ENCODE measurements at places on chromosomes 13 and 19.

- no peak for DNase-seq
Observed at GRCh38 chr13:113245849-113246796, 36.7 kb downstream of the CUL4A start.

GRCh38 chr13:67299751-67300150, 69.6 kb upstream of the PCDH9 start:
- DNase-seq: peak; percentile 12

DNA sequence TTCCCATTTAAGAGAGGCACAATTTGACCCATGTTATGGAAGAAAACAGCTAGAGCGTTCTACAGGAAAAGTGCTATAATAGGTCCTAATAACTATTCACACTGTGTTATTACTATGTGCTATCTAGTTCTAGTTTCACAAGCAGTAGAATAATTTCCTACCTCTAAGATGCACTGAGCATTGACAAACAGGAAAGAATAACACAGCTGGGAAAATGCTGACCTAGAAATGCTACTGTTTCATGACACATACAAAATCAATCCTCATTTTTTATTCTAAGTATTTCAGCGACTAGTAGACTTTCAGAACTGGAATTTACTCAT, 259.5 kb downstream of the ITGBL1 start:
- DNase-seq: no peak

GRCh38 chr13:102868366-102868936, 22.6 kb downstream of the ERCC5 start:
- peak; percentile 34 for DNase-seq

DNA sequence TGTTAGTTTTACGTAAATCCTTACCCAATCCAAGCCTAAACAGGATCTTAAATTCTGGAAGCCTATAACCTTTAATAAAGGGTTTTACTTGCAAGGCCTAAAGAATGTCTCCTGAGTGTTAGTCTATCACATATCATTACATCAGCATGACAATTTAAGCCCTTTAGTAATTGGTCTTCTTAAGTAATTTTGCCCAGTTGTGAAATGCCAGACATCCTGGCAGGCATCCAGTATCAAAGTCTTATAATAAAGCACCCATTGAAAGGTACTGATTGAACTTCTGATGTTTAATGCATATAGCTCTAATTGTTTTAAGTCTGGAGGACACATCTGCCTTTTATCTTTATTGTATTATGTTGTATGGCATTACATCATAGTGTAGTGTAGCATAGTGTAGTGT, 1078.9 kb downstream of the SLITRK1 start:
- DNase-seq: peak; percentile 6

DNA sequence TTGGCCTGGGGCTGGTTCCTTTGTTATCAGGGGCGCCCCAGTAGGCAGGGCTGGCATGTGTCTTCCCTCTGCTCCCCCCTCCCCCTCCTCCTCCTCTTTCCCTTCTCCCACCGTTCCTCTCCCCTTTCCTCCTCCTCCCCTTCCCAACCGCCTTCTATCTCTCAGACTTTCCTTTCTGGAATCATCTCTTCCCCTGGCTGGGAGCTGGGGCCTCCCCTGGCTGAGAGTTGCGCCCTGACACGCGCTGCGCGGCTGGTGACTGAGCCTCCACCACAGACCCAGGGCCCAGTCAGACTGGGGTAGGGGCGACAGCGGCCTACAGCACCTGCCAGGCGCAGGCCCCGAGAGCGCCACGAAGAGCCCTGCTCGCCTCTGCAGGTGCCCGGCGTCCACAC, 2.8 kb downstream of the PNMA8B start:
- no peak for DNase-seq

GRCh38 chr19:1020868-1021425, at the start of gene TMEM259:
Gene TMEM259 (minus strand): TSS chr19:1021123. CDS start chr19:1020996, 127 bp downstream.
- peak; percentile 99 for DNase-seq

DNA sequence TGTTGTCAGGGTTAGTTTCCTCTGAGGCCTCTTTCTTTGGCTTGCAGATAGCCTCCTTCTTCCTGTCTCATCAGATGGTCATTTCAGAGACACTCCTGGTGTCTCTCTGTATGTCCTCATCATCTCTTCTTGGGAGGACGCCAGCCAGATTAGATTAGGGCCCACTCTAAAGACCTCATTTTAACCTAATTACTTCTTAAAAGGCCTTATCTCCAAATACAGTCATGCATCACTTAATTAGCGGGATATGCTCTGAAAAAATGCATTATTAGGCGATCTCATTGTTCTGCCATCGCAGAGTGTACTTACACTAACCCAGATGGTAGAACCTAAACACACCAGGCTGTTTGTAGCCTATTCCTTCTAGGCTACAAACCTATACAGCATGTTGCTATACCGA, 89.0 kb downstream of the CDK8 start:
- DNase-seq: no peak

DNA sequence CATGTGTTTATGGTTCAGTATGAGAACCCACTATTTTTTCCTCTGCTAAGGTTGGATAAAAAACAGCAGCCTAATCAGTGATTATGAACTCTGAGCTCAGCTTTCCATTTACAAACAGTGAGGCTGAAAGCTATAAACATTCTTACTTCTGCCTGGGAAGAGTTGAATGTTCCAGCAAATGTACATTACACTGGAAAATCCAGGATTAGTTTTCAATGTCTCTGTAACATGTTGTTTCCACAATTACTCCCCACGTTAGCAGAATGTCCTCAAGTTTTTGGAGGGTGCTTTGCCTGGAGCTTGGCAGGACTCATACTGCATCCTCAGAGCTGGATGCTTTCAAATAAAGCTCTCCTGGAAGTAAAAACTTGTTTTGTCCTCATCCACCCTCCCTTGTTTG, 150.4 kb downstream of the POSTN start:
- no peak for DNase-seq

GRCh38 chr13:36395280-36395679, 37.0 kb upstream of the CCNA1 start:
- peak; percentile 71 for DNase-seq

DNA sequence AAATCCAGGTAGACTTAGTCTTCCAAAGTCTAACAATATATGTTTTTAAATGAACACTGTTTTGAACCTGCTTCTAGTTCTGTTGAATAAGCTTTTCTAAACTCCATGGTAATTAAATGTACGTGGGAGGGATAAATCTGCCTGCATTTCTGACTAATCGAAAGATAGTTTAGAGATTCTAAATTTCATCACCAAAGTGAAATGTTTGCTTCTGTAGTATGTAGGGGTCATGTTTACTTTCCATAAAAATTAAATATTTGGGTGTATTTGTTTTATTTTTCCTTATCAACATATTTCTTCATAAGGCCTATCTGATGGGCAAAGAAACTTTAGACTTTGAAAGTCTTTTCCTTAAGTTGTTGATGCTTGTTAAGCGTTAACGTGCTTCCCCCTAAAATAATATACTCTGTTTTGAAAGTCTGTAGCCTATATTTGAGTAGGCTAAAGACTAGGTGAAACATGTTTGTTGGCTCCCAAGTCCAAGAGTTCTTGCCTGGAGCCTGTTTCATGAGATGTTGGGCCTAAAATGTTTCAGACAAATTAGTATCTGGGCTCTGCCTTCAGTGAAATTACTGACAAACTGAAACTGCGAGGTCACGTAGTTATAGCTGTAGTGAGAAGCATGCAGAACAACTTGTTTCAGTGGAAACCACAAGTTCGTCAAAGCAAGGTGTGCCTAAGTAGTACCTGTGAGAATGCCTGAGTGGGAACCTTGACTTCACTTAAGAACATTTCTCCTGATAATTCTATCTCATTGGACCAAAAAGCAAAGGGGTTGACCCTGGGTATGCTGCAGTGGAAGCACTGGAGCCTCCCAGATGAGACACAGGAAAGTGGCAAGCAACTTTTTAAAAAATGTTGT, 126.2 kb downstream of the LMO7 start:
- no peak for DNase-seq

GRCh38 chr13:110216006-110216397, 91.0 kb downstream of the COL4A1 start:
- DNase-seq: no peak

DNA sequence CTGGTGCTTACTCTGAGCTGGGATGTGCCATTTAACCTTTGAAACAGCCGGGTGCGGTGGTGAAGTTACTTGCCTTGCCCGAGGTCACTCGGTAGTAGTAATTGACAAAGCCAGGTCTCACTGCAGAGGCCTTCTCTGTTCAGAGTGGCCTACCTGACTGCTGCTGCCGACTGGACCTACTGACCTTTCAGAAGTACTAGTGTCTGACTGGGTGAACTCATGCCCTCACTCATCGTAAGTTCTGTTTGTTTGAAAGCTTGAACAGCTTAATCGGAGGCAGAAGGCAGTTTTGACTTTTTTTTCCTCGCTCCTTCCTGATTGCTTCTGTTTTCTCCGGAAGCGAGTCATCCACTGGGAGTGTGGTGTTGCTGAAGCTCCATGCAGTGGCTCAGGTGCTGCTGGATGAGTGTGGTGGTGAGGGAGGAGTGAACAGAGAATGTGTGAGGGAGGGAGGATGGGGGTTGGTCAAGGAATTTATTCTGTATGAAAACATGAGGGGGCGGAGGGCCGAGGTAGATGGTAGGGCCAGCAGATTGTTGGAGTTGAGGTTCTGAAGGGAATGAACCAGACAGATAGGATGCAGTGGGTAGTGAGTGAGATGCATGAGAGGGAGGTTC, 2.7 kb downstream of the SPINT2 start:
- peak; percentile 35 for DNase-seq

DNA sequence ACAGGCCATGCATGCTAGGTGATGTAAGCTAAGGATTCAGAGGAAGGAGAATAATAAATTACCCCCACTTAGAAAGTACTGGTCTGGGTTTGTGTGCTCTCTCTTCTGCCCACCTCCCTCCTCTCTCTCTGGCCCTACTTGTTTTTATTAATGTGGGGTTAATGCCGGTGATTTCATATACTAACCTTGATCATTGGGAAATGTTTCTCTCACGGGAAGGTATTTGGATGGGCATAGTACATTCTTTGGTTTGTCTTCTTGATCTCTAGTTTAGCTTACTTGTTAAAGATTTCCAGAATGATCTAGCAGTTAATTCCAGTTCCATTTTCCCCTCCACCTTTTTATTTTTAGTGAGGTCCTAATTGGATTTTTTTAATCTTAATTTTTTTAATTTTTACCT, 24.6 kb downstream of the ARHGAP35 start:
- DNase-seq: no peak

DNA sequence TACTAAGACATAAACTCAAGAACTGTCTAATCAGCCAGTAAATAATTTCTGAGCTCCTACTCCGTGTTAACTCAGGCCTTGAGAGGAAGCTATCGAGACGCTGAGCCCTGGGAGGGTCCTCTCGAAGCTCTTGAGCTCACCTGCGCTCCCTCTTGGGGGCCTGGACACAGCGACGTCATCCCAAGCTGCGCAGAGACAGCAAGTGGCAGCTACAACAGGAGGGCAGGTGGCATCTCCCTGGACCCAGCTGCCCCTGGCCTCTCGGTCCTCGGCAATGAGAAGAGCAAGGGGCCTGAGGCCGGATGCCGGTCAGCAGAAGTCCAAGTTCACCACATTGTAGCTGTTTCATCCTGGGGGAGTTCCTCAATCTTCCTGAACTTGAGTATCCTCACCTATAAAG, 30.5 kb upstream of the TUBGCP3 start:
- no peak for DNase-seq

- DNase-seq: peak; percentile 51
Observed at GRCh38 chr13:98632961-98633360, 56.1 kb upstream of the STK24 start.

- DNase-seq: no peak
Observed at GRCh38 chr13:58500938-58501337, 869.4 kb downstream of the PCDH17 start.

DNA sequence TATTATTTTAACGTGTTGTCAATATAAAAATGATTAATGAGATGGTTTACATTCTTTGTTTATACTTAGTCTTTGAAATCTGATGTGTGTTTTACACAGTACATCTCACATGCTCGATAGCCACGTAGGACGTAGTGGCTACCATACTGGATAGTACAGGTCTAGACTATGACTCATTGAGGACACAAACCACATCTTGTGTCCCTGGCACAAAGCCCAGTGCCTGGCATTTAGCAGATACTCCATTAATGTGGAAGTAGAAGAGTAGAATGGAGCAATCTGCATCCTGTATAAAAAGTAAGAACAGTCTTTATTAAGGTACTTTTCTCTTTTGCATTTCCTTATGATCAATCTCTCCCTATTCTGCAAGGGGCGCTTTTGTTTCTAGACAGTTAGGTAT, 49.0 kb upstream of the FRY start:
- DNase-seq: peak; percentile 90

DNA sequence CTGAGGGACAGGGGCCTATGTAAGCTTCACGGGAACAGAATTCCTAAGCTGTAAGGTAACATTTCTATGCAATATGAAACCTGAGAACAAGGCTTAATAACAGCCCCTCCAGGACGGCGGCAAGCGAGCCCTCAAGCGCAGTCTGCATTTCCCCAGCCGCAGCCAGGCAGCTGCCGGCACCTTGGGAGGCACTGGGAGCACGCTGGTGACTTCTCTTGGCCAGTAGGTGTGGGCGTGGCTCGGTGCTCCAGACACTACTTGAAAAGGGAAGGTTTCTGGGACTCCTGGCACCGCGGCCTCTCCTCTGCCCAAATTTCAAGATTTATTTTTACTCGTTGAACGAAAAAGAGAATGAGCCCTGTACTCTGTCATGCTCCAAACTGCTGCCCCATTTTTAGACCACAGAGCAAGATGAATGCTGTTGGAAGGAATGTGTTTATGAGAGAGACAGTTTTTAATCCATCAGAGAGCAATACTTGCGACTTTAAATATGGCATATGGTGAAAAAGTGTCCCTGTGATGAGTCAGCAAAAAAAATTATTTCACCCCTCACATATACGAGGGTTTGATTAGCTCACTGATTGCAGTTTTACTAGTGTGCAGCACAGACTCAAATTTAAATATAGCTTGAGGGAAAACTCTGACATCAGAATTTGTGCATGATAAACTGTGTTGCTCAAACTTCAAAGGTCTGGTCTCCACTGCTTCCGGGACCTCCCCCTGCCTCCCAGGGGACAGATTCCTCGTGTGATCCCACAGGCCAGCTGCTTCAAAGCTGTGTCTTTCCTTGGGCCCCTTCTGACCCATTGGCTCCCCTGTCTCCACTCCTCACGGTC, 81.2 kb downstream of the COL4A2 start:
- peak; percentile 94 for DNase-seq

DNA sequence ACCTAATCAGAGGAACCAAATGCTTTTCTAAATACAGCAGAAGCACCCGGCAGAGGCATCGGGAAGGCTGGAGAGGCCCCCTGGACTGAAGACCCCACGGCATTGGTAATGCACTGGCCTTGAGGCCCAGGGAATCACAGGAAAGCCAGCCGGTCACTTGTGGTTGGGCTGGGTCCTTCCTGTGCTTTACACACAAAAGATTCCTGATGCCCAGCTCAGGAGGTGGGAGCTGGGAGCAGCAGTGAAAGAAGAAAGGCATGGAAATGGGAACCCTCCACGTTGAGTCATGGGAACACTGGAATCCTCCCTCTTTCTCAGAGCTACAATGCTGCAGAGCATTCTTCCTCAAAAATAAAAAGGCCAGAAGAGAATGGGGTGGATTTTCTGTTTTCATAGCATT, 126.4 kb downstream of the TNFRSF19 start:
- no peak for DNase-seq

DNA sequence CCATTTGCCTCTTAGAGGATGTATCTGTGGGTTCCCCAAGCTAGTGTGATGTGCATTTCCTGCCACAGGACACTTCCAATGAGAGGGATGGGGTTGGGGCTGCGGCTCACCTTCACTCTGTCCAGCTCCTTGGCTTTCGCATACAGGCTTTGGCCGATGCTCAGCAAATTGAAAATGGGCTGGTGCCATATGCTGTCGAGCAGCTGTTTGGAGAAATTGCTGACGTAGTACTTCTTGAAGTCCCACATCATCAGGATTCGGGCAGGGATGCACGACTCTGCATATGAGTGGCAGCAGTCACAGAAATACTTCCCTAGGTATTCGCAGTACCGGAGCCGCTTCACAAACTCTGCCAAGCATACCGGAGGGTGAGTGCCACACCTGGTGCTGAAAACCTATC, 37.0 kb downstream of the RUBCNL start:
- DNase-seq: no peak

GRCh38 chr19:1513499-1514294, 878 bp upstream of the ADAMTSL5 start:
- DNase-seq: peak; percentile 71
